ENCODE measurements at places on chromosomes 12 and 14.

- DNase-seq: peak; percentile 72
Observed at GRCh38 chr12:123533672-123534643, at the start of gene RILPL1. TSS of gene RILPL1 (minus strand) at chr12:123533719. CDS start at chr12:123533482, 237 bp downstream.

DNA sequence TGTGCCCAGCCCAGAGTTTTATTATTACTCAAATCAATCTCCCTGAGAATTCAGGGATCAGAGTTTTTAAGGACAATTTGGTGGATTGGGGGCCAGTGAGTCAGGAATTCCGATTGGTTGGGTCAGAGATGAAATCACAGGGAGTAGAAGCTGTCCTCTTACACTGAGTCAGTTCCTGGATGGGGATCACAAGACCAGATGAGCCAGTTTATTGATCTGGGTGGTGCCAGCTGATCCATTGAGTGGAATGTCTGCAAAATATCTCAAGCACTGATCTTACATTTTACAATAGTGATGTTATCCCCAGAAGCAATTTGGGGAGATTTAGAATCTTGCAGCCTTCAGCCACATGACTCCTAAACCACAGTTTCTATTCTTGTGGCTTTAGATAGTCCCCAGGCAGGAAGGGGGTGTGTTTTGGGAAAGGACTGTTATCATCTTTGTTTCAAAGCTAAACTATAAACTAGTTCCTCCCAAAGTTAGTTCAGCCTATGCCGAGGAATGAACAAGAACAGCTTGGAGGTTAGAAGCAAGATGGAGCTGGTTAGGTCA lies 89.1 kb upstream of the CNOT2 start:
- no peak for DNase-seq

- DNase-seq: no peak
Observed at GRCh38 chr12:27709932-27710591, 570 bp upstream of the MRPS35 start.

DNA sequence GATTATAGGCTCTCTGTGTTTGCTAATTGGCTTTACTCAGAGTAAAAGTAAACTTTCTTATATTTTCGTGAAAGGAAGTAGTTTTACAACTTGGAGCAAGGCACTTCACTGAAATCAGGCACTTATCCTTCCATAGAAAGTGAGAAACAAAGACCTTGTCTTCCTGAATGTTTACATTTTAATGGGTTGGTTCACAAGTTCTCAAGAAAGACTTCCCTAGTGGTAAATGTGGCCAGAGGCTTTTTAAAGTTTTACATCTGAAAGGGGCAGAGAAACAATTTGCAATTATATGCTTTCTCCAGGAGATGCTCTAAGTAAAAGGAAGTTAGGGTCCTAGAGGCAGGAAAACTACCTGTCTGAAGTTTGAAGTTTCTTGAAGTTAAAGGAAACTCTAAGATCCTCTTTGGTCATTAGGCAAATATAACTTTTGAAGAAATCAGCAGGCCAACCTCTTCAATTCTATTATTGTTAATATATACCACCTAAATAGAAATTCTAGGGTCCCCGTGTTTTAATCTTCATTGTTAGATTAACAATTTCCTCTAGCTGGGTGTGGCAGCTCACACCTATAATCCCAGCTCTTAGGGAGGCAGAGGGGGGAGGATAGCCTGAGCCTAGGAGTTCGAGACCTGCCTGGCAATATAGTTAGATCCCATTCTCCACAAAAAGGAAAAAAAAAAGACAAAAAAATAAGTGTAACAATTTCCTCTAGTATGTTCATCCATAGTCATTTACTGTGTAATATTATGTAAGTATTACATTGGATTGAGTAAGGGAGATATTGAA lies 644.9 kb upstream of the FOXG1 start:
- DNase-seq: peak; percentile 75

- DNase-seq: peak; percentile 57
Observed at GRCh38 chr14:79809849-79810612, 401.3 kb downstream of the DIO2 start.

DNA sequence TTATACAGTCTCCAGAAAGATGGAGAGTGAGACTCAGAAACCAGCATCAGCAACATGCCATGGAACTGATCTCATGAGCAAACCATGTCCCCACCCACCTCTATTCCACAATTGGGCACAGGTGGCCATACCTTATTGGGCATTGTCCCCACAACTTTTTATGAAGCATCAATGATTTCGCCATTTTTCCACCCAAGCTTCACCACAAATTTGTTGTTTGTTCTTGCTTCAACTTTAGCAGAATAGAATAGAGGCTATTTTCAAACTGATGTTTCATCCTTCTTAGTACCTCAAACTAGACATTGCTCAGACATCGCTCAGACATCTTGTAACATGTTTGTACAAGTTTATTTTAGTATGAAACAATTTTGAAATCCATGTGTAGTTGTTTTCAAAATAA lies 112.5 kb upstream of the TMTC2 start:
- no peak for DNase-seq

GRCh38 chr12:124495194-124495983 lies 72.0 kb downstream of the NCOR2 start:
- no peak for DNase-seq

Data from mesendoderm (in vitro differentiated cells).